ENCODE measurements at places on chromosomes 11 and 22.
A peak's percentile ranks its signal among the peaks of the same experiment; 100 is the strongest.

DNA sequence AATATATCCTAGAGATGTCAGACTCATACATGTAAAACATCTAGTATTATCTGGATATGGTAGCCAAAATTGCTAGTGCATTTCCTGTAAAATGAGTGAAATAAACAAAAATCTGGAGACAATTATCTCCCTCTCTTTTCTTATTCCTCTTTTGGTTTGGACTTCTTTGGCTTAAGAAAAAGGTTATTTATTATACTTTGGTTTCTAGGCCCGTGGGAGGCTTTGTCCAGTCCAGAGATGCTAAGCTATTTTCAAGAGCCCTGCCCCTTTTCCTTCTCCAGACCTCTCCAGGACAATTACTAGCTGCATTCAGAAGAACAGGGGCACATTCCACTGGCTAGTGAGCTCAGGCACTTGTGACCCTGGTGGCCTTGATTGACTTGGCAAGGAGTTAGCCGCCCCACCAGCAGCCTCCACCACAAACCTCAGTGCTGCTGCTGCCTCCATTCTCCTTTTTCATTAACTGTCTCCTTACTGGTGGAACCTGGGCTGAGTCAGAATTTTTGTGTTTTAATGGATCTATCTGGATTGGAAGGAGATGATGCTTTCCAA, 747.3 kb upstream of the TENM4 start:
- no peak for DNase-seq

GRCh38 chr22:49861642-49862495, 8.2 kb downstream of the ZBED4 start:
- DNase-seq, result no peak

- DNase-seq, result no peak
Observed at GRCh38 chr11:11876458-11876857, 34.7 kb downstream of the USP47 start.

- DNase-seq, result peak; percentile 64
Observed at GRCh38 chr11:2930704-2931419, 1.6 kb upstream of the PHLDA2 start.

DNA sequence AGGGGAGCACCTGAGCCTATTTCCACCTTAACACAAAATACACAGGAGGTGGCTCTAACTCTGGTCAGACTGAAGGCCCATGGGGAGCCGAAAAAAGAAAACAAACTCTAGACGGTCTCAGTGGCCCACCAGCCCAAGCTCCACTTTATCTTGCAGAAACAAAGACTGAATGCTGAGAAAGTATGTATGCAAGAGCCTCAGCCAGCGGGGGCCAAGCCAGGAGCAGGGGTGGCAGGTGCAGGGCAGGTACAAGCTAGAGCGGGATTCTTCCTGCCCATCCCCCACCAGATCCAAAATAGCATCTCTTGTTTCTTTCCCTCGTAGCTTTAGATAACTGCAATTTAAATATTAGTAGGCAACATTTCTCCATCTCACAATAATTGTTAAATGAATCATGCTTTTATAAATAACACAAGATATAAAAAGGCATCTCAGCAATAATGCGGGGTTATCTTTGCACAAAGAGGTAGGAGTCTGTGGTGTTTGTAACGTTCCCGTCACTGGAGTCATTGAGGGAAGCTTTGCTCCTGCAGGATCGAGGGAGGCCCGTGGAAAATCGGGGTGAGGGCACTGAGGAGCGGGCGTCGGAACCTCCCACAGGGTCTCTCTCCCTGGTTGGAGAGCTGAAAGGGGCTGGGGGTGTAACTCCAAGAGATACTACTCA, 418.0 kb downstream of the SHANK2 start:
- DNase-seq, result no peak

DNA sequence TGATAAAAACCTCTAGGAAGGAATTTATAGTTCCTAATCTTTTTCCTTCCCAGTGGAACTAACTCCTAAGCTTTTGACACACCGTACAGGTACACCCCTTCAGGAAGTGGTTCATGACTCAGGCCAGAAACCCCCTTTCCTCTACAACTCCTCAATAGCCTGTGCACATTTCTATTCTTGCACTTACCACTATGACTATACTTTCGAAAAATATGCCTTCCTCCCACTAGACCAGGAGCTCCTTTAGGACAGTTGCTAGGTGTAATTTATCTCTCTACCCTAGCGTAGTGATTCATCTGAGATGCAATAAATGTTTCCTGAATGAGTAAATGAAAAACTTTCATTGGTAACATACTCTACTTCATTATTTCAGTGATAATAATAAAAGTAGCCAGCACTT, 14.5 kb downstream of the MAP6 start:
- no peak for DNase-seq

- no peak for DNase-seq
Observed at GRCh38 chr11:117722082-117722481, 74.9 kb downstream of the DSCAML1 start.

- DNase-seq, result no peak
Observed at GRCh38 chr11:68149417-68149816, 28.2 kb upstream of the CHKA start.

GRCh38 chr11:94224078-94224477, 80.3 kb upstream of the IZUMO1R start:
- DNase-seq, result no peak

DNA sequence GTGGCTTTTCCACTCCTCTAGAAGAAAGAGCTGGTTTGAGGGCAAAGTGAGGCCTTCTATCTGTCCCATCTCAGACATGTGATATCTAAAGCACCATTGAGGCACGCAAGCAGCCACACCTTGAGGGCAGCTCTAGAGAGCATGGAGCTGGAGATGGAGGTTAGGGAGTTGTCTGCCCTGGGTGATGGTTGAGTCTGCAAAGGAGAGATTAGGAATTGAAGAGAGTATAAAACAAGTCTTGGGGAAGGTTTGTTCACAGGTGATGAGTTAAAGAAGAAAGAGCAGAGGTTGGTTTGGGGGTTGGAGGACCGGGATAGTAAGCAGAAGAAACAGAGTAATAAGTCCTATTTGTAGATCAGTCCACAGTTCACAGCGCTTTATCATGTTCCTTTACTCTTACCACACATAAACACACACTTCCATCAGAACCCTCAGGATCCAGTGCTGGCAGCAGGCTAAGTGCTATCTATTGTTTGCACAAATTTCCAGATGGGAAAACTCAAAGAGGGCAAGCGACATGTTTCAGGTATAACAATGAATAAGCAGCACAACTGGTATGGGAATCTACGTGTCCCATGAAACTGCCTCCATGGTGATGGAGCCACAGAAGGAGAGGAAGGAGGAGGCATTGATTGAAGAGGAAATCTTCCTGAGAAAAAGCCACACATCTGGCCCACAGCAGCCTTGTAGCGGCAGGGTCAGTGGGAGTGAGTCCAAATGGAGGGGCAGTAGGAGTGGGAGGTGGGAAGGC, 65.8 kb downstream of the RASSF10 start:
- no peak for DNase-seq

DNA sequence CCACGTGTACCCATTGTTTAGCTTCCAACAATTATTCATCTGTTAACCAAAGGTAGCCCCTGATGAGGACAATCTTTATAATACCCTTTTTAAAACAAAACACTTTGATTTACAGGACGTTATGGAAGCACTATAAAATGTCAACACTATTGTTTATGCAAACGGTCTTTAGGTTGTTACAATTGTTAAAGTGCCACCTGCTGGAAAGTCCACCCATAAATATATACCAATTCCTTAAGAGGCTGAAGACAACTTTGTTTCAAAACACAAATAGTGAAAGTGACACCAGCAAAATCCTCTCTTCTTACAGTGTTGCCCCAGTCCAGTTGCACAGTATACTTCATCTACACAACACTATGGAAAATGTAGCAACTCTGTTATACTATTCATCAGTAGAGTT, 68.9 kb upstream of the SLN start:
- no peak for DNase-seq

- no peak for DNase-seq
Observed at GRCh38 chr11:69657456-69657910, 16.5 kb downstream of the CCND1 start.

DNA sequence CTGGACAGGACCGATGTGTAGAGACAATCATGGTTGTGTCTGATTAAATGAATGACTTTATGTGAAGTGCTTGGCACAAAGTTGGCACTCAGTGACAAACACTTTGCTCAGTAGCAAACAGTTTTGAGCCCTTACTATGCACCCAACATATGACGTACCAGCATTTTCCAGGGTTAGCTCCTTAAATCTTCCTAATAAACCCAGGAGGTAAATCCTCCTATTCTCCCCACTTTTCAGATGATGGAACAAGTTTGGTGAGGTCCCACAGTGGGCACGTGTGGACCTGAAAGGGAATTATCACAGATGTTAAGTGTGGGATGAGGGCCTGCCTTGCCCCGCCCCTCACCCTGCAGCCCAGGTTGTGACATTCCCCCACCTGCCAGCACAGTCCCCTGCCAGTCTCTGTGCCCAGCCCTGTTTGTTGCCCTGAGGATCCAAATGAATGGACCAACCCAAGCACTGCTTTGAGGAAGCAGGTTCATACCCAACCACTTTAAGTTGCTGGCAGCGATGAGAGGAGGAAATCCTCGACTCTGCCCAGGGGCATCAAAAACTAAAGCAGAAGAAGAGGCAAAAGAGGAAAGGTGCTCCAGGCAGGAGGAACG, 6.6 kb upstream of the CARD10 start:
- no peak for DNase-seq

DNA sequence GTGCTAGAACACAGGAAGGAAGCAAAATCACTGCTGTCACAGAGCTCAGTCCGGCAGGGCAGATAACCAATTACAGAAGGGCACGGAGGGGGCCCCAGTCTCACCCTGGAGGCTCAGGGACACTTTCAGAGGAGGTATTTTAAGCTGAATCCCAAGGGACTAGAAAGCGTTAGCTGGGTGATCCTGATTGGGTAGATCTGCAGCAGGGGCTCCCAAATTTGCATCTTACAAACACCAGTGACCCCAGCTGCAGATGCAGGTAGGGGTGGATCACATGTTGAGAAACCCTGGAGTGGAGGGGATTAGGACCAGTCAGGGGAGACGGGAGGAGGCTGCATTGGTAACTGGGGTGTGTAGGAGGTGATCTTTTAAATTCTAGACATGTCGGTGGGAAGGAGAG, 91.4 kb downstream of the CSNK2A3 start:
- no peak for DNase-seq

DNA sequence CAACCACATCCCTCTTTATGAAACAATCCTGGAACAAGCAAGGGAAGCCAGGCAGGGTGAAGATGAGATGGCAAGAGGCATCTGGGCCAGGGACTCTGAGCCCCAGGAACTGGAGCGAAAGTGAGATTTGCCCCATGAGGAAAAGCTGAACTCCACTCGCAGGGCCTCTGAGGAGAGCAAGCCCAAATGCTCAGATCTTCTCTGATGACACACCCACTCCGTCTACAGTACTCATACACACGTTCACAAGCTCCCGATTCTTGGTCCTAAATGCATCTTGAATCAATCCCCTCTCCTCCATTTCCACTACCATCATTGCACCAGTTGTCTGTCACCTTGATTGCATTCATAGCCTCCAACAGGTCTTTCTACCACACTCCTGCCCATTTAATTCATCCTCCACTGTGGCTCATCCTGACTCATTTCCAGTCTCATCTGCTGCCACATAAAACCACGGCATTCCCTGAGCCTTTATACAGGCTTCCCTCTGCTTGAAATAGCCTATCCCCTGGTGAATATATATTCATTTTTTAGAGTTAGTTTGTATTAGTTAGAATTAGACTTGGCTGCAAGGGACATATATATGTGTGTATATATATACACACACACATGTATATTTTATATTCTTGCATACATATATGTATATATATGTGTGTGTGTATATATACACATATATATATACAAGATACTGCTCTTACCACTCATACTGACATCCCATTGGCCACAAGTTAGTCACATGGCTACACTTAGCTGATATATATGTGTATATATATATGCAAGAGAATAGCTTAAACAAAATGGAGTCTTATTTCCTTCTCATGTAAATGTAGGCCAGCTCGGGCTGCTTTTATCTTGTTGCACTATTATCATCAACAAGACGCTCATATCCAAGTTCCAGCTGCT, 1.4 kb upstream of the APOA5 start:
- DNase-seq, result no peak

GRCh38 chr11:2311353-2312133, 9.7 kb downstream of the TSPAN32 start:
- no peak for DNase-seq

GRCh38 chr11:26231252-26231661, 100.7 kb upstream of the ANO3 start:
- DNase-seq, result no peak

DNA sequence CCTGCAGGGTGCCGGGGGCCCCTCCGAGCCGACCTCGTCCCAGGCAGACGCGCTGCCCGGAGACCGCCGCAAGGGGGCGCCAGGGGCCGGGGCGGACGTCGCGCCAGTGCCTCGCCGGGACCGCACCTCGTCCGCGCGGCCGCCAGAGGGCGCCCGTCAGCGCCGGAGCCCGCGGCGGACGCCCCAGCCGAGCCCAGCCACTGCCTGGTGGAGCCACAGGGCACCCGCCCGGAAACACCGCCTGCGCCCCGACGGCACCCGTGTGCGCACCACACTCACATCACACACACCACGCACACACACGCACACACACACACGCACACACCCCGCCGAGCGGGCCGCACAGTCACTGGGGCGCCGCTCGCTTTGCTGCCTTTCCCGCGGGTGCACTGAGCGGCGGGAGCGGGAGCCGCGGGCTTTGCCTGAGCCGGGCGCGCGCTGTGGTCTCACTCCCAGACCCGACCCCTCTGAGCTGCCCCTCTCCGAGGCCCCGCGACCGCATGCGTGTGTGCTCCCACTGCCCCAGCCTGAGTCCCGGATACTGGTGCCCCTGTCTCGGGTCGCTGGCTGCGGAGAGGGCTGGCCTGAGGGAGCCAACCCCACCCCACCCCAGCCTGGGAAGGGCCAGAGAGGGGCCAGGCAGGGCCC, 449.3 kb downstream of the OPCML start:
- no peak for DNase-seq

DNA sequence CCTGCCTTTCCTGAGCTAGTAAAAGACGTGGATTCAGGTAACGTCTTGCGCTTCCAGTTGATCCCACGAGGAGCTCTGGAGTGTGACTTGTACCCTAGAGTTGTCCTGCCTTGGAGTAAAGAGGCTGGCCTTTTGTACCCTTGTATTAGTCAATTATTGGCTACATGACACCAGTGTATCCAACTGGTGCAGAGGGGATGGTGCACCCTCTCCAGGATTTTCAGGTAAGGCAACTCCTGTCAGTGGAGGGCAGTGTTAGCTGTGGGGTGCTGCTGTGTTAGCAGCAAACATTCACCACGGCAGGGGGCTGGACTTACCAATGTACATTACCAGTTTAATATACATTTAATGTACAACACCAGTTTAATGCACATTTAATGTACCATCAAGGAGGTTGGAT, 233.5 kb downstream of the MIAT start:
- no peak for DNase-seq
